ENCODE measurements at places on chromosomes 4 and X.

DNA sequence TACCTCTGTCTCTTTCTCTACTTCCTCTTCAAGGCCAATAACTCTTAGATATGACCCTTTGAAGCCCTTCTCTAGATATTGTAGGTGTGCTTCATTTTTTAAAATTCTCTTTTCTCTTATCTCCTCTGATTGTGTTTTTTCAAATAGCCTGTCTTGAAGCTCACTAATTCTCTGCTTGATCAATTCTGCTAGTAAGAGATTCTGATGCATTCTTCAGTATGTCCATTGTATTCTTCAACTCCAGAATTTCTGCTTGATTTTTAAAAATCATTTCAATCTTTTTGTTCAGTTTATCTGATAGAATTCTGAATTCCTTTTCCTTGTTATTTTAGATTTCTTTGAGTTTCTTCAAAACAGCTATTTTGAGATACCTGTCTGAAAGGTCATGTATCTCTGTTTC lies 47.9 kb downstream of the MCUB start:
- DNase-seq: no peak

- DNase-seq: no peak
Observed at GRCh38 chr4:151359576-151359975, 34.2 kb upstream of the SH3D19 start.

DNA sequence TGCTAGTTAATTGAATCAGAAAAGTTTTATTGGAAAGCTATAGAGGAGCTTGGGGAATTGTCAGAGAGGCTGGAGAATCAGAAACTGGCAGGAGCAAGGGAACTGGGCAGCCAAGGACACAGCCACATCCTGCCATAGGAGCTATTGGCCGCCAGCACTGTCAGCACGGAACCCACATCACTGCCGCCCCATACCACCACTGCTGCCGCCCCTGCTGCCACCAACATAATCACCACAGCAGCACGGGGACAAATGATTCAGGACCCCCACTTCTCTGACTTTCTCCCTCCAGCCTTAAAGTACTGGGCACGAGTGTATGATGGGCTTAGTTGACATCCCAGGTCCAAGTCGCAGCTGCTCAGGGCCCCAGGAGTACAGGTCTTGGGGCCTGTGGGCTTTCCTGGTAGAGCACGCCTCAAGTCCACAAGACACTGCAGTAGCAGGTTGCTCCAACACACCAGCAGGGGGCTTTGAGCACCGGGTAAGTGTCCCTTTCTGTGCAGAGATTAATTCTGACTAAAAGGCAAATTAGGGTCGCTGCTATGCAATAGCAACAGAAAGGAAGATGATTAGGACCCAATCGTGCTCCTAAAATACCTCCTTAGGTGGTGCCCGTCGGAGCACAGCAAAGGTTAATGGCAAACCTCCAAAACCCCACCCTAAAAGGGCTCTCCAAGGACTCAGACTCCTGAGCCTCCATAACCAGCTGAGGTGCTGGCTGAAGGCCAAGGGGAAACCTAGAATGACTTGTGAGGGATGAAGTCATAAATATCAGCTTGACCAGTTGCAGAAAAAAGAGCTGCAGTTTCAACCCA lies 6.9 kb downstream of the PJA1 start:
- peak; percentile 29 for DNase-seq

- no peak for DNase-seq
Observed at GRCh38 chr4:72467633-72468032, 101.4 kb downstream of the ADAMTS3 start.

GRCh38 chrX:112681976-112682375 lies 2.2 kb upstream of the LHFPL1 start:
- DNase-seq: no peak

DNA sequence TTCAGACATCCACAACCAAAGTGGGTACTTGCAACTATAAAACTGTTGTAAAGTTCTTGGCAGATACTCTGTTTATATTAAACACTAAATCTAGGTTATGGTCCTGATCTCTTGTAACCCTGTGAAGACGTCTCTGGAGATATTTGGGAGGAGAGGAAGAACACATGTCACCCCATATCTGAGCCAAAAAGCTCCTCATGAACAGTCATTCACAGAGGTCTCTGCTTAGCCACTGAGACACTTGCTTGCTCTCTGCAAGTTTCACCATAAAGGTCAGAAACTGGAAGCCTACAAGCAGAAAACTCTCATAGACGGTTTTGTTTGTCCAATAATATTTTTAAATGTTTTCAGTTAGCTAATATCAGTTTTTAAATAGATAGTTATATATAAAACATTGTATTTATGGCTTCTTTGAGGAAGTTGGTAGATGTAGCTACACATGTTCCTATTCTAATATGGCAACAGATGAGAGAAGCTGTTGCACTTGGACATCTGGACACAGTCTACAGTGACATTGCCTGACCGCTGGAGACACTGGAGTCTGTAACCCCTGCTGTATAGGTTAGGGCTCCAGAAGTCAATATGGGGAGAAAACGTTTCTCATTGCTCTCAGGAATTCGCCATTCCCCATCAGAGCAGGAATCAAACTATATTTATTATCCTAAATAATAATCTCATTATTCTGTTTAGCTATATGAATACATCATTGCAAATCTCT lies 73.6 kb downstream of the C4orf46 start:
- no peak for DNase-seq

DNA sequence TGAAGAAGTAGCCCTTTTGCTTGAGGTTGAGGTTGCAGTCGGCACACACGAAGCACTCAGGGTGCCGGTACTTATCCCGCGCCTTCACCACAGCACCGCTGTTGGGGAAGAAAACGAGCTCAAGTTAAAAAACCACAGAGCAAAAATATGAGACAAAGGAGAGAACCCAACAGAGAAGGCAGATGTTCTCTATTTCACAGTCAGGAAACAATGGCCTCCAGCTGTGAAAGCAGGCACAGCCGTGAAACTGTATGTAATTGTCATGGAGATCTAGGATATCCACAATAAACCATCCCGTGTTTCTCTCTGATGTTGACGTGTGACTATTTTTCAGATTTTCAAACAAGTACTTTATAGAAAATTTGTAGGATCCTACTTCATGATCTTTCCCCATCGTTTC lies 30.9 kb upstream of the CCDC110 start:
- no peak for DNase-seq

GRCh38 chrX:50813843-50814661 lies at the start of gene SHROOM4:
Gene SHROOM4, minus strand, starts transcription at chrX:50814194. Its CDS starts 176 bp downstream, at chrX:50814018.
- no peak for DNase-seq

DNA sequence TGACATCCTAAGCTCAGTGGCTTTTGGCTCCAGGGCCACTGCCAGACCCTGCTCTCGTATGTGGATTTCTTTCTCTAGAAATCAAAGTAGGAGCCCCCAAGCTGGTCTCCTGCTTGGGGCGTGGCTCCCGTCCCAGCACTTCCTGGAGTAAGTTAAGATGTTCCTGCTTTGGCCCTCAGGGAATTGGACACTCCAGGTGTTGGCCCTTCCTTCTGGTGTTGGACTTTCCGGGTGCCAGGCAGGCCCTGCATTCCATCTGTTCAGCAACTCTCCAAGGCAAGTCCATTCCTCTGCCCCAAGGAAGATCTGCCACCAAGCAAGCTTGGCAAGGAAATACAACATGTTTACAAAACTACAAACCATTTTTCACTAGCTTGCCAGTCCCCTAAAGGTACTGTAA lies 22.1 kb upstream of the GPC4 start:
- DNase-seq: no peak

GRCh38 chr4:185931986-185932385 lies 120.0 kb upstream of the SORBS2 start:
- no peak for DNase-seq

- DNase-seq: no peak
Observed at GRCh38 chr4:70657326-70657725, 9.0 kb downstream of the JCHAIN start.

DNA sequence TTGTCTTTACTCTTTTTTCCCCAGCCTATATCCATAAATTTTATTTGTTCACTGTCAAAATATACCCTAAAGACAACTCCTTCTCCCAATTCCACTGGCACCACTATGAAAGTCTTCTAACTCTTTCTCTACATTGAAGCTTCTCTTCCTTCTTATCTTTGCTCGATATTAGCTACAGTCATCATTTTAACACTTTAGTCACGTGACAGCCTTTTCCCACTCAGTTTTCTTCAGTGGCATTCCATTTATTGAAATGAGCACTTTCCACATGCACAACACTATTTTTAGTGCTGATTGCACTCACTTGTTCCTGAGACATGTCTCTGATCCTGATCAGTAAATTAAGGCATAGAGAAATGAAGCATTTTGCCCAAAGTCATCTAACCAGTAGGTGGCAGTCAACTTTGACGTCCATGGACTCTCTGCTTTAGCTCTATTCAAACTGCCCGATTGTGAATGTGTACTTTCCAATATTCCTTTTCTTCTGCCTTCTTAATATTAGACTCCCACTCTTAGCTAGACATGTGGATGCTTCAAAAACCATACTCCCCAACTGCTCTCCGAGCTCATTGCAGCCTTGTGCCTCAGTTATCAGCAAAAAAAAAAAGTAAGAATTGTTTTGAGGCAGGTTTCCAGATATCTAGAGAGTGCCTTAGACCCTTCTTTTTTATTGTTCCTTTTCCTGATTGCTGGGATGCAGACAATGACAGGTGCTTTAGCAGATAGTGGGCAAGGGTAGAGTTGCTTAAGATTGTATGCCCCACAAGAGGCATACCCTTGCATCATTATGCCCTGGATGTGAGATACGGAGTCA lies 394.4 kb upstream of the ADGRL3 start:
- no peak for DNase-seq

DNA sequence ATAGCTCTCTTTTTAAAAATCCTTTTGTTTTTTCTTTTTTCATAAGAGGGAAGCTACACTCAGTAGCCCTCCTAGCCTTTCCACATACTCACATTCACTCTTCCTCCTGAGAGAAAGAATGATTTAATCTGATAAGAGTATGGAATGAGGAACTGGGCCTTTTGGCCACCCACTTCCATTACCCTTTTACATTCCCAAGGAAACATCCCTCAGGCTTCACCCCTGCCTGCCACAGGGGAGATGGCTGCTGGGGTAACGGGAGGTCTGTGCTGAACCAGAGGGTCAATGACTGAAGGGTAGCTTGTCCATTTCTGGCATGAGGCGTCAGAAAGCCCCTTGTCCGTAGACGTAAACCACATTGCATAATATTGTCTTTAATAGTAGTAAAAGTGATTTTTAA lies 67.2 kb upstream of the CCSER1 start:
- DNase-seq: no peak

- no peak for DNase-seq
Observed at GRCh38 chr4:164058776-164059445, 564.4 kb downstream of the TMA16 start.

- no peak for DNase-seq
Observed at GRCh38 chrX:23902419-23902818, 5.3 kb downstream of the APOO start.

DNA sequence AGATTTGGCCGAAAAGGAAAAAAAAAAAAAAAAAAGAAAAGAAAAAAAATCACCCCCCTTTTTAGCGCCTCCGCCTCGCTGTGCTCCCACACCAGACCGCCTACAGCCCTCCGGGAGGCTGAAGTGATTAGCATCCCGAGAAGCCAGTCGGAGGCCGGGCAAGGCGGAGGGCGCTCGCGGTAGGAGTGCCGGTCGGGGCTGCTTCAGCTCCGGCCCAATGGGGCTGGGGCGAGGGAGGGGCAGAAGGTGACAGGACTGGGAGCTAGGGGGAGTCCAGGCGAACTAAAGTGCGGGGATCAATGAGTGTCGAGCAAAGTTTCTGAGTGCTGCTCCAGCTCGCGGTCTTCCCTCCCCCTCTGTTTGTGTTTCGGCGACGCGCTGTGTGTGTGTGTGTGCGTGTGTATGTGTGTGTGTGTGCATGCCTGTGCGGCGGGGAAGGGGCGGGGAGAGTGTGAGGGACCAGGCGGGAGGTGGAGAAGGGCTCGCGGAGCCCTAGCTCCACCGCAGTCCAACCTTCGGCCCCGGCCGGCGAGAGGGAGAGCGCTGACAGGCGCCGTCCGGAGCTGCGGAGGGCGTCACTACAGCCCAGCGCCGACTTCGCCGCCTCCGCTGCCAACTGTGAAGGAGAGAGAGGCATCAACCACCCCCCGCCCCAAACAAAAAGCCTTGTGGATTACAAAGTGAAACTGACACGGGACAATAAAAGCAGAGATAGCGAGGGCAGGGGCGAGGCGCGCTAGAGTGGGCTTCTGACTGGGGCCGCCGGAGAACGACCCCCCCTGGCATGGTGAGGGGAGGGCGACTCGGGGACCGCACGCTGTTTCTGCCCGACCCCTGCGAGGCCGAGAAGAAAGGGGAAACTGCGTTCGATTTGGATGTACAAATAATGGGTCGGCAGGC lies at the start of gene FAT4:
Gene FAT4, plus strand, starts transcription at position 280 of the 900 bp plus-strand sequence. CDS start 1,457 bp downstream, outside the sequence.
- DNase-seq: peak; percentile 54

GRCh38 chrX:16177260-16177659 lies 10.0 kb downstream of the MAGEB17 start:
- no peak for DNase-seq

GRCh38 chr4:37601531-37601930 lies 84.6 kb downstream of the RELL1 start:
- DNase-seq: no peak

- DNase-seq: no peak
Observed at GRCh38 chr4:76822303-76822702, 75.6 kb downstream of the SOWAHB start.

- DNase-seq: peak; percentile 97
Observed at GRCh38 chr4:107989537-107990386, at the start of gene HADH. Gene HADH, plus strand, starts transcription at chr4:107989889. Its CDS starts 44 bp downstream, at chr4:107989933.

DNA sequence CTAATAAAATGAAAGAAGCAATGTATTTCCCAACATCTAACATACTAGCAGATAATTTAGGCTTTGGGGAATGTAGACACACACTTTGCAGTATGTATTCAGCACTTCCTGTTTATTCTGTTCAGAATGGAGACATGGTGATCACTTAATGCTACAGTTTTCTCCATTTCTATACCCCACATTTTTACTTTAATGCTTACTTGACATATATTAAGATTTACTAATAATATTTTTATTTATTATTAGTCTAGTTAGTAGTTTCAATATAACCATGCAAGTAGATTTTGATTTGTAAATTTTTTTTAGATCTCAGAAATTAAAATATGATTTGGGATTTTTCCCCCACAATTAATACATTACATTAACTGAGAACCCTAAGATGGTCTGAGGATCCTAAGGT lies 98.4 kb downstream of the PRSS12 start:
- DNase-seq: no peak

DNA sequence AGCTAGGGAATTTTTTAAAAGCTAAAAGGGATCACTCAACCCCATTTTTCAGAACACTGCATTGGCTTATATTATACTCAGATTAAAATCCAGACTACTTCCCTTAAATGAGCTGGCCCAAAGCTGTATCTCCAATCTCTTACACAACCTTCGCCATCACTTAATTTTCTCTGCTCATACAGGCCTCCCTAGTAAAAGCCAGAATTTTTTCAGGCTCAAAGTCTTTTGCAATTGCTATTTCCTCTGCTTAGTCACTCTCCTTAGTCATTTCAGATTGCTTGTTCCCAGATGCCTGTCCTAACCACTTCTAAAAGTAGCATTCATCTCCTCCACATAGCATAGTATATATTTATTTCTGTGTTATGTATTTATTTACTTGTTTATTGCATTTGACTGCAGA lies 1587.9 kb upstream of the ADGRL3 start:
- DNase-seq: no peak

- no peak for DNase-seq
Observed at GRCh38 chr4:186810613-186811150, 87.0 kb upstream of the FAT1 start.

GRCh38 chr4:164482758-164483157 lies 271.2 kb upstream of the SMIM31 start:
- DNase-seq: no peak

All from GM06990 (cell line).